Stimulated activated CD4-positive, alpha-beta T cell treated with anti-CD3 and anti-CD28 coated beads, Interleukin-2, amount 100 ng/mL, for 4 hours (primary cell): ENCODE measurements at places on chromosomes 12 and 14.

DNA sequence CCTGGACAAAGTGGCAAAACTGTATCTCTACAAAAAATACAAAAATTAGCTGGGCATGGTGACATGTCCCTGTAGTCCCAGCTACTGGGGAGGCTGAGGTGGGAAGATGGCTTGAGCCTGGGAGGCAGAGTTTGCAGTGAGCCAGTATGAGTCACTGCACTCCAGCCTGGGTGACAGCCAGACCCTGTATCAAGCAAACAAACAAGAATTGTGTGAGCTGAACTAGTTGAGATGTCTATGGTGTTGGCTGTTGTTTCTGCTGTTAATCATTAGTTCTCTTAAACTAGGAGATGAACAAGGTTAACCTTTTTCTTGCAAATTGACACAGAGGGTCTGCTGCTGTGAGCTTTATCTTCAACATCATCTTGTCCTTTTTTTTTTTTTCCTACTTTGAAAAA is 23.6 kb downstream of the RASSF3 start:
- no peak for DNase-seq

- no peak for DNase-seq
These were observed 463.3 kb upstream of the FOXG1 start for GRCh38 chr14:28303248-28303647.

GRCh38 chr12:17976202-17976601 is 113.8 kb downstream of the RERGL start:
- no peak for DNase-seq

- DNase-seq: no peak
These were observed 17.4 kb downstream of the PLXNC1 start for GRCh38 chr12:94165670-94166364.

DNA sequence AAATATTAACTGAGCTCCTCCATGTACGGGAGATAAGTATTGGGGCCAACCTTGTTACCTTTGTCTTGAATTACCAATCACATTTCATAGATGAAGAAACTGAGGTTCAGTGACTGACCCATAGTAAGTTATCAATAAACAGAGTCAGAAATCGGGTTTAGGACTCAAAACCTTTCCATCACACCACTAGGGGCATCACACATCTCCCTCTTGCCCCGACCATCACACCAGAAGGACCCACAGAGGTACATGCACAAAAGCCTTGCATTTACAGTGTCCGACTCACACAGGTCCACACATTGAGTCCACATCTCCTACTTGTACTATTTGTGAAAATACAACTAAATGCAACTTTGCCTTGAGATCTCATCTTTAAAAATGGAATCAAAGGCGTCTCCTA is 29.4 kb downstream of the KCNA5 start:
- DNase-seq: no peak

DNA sequence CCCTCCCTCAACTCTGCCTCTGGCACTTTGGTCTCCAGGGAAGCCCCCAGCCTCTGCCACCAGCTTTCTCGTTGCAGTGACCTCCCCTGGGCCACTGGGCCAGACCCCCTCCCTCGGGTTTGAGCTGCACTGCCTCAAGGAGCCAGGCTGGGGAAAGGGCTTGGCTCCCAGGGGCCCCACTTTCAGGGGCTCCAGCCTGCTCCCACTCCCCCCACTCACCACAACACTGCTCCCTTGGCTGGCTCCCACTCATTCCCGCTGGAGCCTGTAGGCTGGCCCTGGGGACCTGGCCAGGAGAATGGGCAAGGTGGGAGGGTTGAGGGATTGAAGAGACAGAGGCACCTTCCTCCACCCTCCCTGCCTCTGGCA is 19.3 kb upstream of the KIF26A start:
- no peak for DNase-seq

DNA sequence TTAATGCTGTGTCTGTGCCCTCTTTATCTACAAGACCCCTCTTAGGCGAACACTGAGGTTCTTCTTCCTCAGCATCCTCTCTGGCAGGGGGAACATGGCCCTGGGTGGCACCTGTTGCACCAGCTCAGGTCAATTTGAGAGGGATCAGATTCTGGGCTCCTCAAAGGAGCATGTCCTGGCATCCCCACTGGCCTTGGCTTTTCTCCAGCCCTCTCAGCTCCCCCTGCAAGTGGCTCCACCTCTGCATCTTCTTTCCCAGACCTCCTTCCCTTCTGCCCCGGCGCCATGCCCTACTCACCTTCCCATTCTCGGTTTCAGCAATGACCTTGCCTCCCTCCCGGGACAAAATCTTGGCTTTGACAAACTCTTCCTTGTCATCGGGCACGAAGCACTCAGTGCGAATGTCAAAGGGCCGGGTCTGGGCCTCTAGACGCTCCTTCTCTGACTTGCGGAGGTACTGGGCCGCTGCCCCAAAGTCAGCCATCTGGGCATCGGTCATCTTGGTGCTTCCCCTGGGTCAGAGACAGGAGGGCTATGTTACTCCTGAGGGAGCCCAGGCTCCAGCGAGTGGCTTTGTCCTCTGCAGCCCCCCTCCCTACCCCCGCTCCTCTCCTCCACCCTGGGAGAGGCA is 1.2 kb downstream of the MYH6 start:
- DNase-seq: no peak

- no peak for DNase-seq
These were observed 348.0 kb downstream of the RAD51B start for GRCh38 chr14:68167383-68168087.

- DNase-seq: no peak
These were observed 7.3 kb downstream of the POMT2 start for GRCh38 chr14:77313371-77313770.

GRCh38 chr12:106051853-106052531 is 86.8 kb downstream of the NUAK1 start:
- DNase-seq: no peak

DNA sequence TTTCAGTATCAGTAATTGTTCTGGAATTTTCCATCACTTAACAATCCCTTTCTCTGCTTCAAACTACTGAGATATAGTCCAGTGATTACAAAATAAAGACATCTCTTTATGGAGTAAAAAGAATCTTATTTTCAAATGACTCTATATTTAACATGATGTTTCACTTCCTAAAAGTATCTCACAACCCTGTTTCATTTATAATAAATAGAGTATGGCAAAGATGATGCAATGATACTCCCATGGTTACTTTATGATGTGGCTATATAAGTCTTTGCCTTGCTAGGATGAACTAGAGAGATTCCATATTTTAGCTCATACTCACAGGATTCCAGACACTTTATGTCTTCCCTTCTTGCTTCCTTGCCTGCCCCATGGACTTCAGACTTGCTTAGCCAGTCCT is 953.5 kb upstream of the MDGA2 start:
- DNase-seq: no peak

GRCh38 chr12:82529101-82529500 is 157.6 kb upstream of the TMTC2 start:
- DNase-seq: no peak

- DNase-seq: no peak
These were observed 270.5 kb upstream of the PWP1 start for GRCh38 chr12:107415071-107415470.

DNA sequence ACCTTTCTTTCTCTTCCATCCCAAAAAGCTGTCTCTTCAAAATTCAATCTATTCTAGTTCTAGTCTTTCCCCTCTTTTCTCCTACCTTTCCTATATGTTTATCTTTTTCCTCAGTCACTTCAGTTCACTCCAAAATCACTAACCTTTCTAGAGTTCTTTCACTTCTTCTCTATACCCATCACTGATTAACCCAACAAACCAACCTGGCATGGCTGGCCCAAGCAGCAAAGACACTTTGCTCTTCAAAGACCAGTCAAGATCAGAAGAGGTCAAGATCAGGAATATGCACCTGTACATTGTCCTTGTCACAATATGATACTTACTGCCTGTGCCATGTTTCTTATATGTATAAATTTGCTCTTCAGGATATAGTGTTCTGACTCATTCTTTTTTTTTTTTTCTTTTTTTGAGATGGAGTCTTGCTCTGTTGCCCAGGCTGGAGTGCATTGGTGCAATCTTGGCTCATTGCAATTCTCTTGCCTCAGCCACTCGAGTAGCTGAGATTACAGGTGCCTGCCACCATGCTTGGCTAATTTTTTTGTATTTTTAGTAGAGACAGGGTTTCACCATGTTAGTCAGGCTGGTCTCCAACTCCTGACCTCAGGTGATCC is 112.9 kb downstream of the C12orf42 start:
- DNase-seq: no peak

DNA sequence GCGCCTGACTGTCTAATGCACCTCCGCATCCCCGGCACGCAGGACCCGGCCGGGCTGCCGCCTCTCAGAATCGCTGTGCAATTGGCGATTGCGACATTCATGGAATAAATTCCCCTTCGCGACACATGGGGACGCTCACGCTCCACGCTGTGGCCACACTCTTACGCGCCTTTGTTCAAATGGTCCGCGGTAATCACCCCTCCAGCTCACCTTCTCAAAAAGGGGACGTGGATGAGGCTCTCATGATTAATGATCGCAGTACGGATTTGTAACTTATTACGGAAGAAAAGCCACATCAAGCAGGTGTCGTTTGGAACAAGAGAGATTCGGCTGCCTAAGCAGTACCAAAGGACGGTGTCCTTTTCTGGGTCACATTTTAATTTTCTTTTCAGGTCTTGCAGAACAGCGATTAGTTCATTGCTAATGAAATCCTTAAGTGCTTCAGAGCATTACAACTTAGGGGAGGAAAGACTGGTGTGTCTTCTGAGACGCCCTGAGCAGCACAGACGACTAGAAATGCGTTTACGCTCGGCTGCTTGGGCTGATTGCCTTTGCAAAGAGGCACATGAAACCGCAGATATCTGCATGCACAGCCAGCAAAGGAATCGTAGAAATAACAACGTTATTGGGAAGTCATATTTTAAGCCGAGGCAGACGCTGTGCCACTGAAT is 37.3 kb upstream of the ADGRD1 start:
- no peak for DNase-seq

- no peak for DNase-seq
These were observed 2.8 kb upstream of the TMEM229B start for GRCh38 chr14:67491285-67491684.

GRCh38 chr14:36442824-36443241 is 77.2 kb downstream of the NKX2-1 start:
- no peak for DNase-seq

- no peak for DNase-seq
These were observed 161.1 kb downstream of the SNAPC1 start for GRCh38 chr14:61923348-61923747.

GRCh38 chr12:100044266-100044665 is 59.5 kb upstream of the ANKS1B start:
- no peak for DNase-seq

GRCh38 chr14:29896354-29896821 is 31.3 kb downstream of the PRKD1 start:
- no peak for DNase-seq

DNA sequence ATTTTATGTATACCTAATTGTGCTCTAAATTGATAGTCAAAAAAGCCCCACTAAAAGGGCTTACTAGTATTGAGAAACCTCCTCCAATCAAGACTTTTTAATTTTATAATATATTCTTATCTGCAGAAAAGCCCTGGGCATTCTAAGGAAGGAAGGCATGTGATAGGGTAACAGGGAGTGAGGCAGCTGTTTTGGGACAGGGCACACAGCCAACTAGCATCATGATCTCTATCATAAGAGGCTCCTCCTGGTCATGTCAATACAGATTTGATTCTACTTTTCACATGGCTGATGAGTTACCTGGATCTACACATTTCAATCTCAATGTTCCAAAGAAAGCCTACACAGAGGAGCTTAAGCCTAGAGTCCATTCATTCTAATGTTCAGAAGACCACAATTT is 9.1 kb downstream of the ADAM20 start:
- no peak for DNase-seq

GRCh38 chr12:78797196-78797931 is 67.2 kb upstream of the SYT1 start:
- DNase-seq: no peak

DNA sequence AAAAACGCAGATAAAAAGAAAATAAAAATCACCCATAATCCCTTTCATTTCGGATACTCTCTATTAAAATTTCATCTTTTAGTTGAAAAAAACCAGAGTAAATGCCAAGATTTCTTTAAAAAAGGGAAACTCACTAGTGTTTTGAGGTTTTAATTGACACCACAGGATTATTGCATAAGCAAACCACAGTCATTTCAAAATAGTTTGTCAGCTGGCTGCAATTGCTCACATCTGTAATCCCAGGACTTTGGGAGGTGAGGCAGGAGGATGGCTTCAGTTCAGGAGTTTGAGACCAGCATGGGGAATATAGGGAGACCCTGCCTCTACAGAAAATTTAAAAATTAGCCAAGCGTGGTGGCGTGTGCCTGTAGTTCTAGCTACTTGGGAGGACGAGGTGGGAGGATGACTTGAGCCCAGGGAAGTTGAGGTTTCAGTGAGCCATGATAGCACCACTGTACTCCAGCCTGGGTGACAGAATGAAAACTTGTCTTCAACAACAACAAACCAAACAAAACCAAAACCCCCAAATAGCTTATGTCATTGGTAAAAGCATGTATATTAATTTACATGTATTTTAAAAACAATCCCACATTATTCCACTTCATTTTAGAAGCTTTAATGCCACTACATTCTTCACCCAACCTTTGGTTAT is 48.8 kb downstream of the SYNE2 start:
- DNase-seq: no peak

- no peak for DNase-seq
These were observed 258.7 kb downstream of the SYT10 start for GRCh38 chr12:33180918-33181317.

DNA sequence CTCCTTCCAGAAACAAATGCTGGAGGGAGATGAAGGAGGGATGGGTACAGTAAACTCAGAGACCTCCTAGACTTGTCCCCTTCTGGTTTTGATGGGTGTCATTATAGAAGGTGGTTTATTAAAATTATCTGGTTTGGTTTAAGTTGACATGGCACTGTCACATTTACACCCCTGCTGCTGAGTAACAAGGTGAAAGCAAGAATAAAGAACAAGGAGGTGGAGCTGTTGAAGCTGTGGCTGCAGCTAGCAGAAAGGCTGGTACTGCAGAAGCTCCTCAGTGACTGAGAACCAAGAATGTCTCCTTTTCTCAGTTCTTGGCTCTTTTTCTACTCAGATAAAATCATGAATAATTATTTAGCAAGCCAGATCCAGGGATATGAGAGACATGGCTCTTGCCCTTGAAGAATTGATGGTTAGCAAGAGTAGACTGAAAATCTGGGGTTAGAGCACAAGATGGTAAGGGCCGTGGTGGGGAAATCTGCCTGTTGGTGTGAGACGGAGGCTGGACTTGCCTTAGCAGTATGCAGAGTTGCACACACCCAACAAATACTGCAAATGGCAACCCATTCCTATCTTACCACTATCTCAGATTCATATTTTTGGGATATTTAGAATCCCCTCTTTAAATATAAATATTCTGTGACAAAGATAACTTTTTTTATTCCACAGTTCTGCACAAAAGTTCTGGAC is at the start of gene GZMH:
TSS of gene GZMH (minus strand) at position 31 of the 690 bp plus-strand sequence. CDS start 72 bp downstream, outside the sequence.
- DNase-seq: no peak

- no peak for DNase-seq
These were observed 9.6 kb upstream of the SALL2 start for GRCh38 chr14:21535545-21536417.

GRCh38 chr14:90728951-90729350 is 87.3 kb downstream of the TTC7B start:
- no peak for DNase-seq

DNA sequence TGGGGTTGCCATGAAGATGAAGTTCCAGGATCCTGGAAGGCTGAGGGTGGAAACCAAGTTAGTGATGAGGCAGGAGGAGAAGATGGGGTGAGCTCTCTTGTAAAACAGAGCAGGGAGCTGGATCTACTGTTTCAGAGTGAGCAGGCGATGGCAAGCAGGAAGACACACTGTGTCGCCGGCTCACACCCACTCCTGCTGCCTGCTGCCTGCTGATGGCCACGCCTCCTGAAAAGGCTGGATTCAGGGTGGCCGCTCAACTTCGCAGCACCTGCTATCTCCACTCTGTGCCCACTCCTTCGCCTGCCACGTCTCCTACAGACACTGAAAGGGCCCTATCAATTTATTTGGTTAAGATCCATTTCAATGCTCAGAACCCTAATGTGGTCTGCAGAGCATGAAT is 96.1 kb downstream of the RBM19 start:
- no peak for DNase-seq
